G401 (cell line): ENCODE measurements at places on chromosomes 2 and 18.

- no peak for DNase-seq
These were observed 39.4 kb downstream of the HADHB start for GRCh38 chr2:26284132-26284531.

DNA sequence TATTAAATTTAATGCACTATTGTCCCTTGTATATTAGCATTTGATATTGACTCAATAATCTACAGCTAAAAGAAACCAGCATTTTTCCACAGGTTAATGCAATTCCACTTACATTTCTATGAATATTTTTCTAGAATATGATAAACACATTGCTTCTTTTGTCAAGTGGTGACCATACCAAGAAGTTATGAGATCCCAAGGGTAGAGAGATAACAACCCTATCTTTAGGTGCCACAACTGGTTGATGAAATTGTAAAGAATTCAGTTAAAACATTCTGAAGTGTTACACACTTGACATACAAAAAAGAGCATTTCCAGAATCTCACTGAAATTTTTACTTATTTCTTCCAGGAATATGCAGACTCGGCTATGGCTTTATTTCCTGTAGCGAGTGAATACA, 56.0 kb downstream of the ABCG8 start:
- DNase-seq: no peak

- peak; percentile 79 for DNase-seq
These were observed at the start of gene ZNF514 for GRCh38 chr2:95159690-95160449. ZNF514 (minus strand) TSS chr2:95159848; CDS start chr2:95153253, 6,595 bp downstream.

GRCh38 chr2:9074930-9075329, 71.4 kb upstream of the MBOAT2 start:
- DNase-seq: no peak

- DNase-seq: no peak
These were observed 43.5 kb downstream of the CWC22 start for GRCh38 chr2:179963626-179964025.

DNA sequence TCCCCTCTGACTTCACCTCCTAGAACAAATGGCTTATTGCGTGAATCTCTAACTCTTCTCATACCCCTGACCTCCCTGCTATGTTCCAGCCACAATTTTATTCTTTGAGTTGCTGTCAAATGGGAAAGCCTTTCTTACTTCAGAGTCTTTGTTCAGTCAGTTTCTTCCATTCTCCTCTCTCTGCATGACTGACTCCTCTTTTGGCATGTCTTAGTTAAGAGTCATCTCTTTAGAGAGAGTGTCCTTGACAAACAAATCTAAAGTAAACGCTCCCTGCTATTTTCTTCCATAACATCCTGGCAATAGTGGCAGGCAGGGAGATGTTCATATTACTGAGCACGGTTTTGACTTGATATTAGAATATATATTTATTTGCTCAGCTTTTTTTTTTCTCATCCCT, 170.7 kb upstream of the ERBB4 start:
- DNase-seq: no peak

- DNase-seq: no peak
These were observed 548.3 kb downstream of the ERBB4 start for GRCh38 chr2:211990335-211990734.

DNA sequence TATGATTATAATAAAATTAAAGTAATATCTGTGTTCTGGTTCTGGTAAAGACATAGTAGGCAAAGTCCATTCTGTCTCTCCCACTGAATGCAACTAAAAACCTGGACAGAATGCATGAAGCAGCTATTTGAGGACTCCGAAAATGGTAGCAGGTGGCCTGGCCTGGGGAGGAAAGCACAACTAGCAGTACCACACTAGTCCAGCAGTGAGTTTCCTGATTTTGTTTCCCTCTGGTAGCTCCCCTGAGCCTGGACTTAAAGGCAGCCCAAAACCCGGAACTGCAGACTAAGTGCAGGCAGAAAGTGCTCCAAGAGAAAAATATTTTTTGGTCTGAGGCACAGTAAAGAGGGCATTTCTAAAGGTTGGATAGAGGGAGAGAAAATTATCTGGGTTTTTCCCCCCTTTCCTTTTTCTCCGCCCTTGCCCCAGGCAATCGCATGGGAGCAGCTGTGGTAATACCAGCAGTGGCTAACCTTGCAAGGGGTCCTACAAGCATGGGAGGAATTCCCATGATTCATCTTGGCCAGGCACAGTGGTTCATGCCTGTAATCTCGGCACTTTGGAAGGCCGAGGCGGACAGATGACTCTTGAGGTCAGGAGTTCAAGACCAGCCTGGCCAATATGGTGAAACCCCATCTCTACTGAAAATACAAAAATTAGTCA, 32.3 kb downstream of the ASXL2 start:
- DNase-seq: no peak

GRCh38 chr2:120432976-120433815, 87.3 kb downstream of the INHBB start:
- no peak for DNase-seq

DNA sequence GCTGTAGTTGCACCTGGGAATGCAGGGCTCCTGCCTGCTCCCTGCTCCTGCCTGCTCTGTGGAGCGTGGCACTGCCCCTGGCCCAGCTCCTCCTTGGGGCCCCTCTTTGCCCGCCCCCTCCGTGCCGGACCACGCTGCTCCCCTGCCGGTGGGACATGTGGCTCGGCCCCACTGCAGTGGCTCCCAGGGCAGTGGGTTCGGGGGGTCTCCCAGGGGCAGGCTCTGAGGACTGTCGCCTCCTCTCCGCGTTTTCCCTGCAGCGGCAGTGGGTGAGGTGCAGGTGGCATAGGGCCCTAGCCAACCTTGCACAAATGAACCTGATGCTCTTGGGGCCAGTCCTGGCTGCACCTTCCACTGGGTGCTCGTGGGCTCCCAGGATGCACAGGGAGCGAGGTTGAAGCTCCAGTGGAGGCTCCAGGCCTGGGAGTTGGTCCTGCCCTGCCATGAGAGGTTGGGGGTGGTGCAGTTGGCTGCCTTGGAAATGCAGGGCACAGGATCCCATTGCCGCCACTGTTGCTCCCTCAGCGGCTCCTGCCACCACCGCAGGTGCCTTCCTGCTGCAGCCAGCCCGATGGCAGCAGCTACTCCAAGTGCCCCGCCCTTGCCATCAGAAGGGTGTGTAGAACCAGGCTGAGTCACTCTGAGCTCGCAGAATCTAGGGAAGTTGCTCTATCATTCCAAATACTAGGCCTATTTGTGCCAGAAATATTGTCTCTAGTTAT, 313.1 kb upstream of the SYT4 start:
- no peak for DNase-seq

DNA sequence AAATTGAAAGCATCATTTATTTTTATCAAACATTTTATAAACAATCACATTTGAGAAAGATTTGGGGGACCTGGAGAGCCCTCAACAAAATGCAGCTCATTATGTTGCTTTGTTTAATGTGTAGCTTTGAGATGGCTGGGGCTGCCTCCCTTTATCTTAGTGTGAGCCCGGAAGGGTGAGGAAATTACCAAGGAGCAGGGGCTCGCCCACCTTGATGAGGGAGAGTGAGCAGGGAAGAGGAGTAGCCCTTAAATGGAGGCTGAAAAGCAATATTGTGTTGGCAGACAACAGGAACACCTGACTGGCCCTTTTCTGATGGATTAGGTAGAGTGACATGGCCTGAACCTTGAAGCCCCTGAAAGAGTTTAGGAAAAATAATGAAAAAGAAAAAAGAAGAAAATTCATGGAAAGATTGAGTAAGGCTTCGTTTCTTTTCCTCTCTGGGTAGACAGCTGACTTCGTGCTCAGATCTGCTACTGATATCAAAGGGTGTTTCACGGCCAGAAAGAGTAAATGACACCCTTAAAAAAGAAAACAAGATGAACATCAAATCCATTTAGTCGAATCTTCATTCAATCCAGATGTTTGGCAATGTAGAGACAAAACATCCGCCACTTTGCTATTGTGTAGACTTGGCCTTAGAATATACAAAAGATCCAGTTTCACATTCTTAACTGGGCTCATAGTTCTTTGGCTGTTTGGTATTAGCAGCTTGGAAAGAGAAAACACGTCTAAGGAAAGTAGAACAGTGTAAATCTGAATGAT, 206.5 kb upstream of the TCF4 start:
- DNase-seq: no peak

DNA sequence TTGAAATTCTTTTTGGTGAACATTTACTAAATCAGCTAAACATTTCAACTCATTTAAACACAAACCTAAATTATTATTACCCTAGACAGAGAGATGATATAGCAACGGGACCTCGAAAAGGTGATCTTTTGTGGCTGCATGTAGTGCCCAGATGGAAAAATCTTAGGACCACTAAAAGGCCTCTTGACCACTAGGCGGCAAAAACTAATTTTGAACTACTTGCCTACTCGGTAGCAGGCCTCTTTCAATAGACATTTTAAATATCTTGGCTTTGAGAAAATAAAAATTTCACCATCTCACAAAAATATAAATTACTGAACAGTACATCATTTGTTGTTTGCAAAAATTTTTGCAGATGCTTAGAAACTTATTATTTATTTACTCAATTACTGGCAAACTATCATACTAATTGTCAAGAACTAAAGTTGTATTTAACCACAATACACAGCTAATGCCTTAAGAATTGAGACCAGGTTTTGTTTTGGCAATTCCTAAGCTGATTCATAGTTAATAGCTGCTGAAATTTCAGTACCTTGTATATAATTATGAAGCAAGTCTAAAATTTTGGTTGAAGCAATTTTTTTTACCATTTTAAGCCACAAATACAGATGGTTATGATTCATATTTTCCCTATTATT, 9.4 kb downstream of the COL3A1 start:
- DNase-seq: no peak

DNA sequence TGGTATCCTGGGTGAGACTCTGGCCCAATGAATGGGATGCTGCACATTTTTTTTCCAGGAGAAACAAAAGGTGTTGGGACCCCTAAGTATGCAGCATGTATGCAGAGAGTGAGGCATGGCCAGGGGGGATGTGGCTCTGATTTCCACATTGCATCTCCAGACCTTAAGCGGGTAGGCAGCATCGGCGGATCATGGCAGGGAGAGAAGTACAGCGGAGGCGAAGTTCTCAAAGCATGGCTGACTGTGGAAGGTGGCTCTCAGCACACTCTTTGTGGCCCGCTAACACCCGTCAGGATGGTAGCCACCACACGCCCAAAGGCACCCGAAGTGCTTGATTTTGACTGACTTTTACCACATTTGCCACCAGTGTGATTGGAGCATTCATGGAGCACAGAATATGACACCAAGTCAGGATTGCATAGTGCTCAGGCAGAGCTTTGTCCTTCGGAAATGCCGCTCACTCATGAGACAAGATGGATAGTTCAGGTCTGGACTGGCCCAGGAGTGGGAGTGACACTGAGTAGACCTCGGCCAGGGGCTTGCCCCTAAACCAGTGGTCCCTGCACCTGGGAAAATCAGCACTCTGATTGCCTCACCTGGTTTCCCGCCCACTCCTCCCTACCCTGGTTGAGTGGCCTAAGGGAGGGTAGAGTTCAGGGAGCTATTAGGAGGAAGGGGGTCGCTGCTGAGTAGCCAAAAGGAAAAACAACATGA, 14.2 kb downstream of the INPP4A start:
- DNase-seq: no peak

DNA sequence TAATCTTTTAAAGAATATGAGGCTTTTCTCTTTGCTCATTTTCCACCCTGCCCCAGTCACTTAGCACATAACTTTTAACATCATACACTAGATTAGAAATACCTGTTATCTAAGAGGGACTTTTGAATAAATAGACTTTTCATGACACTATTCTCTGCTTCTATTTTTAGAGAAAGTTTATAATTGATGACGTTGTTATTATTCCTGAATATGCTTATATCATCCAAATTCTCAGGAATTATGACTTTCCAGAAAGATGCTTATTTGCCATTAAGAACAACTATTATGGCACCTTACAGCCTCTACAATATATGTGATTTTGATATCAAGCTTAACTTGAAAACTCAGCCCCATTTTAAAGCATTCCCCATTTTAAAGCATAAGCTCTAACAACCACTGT, 11.4 kb downstream of the TMEFF2 start:
- no peak for DNase-seq

GRCh38 chr2:65746931-65747675, 314.7 kb upstream of the SPRED2 start:
- DNase-seq: no peak

- DNase-seq: no peak
These were observed 1.1 kb downstream of the COBLL1 start for GRCh38 chr2:164840458-164840929.

DNA sequence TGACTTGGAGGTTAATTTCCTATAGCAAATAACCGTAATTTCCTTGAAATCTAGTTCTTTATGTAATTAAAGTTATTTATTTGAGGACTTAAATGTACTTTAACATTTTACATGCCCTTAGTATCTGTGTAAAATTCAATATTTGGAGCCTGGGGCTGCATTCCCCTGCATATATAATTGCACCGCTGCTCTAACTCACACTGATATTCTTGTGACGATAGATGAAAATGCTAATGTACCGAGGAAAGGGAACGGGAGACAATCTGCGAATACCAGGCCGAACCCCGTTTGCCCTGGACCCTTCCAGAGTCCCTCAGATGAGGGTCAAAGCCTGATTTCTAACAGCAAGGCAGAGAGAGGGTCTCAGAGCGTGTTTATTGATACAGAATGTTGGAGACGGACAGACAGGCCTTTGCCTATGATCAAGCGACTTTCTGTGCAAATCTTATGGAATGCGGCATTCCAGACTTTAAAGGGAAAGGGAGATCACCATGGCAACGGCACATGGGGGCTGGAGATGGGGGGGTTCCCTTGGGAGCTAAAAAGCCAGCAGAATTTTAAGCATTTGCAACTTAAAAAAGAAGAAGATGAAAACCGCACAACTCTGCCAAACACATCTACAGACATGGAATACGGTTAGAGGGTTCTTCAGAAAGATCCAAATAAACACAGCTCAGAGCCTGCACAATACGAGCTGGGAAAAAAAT, 57.6 kb upstream of the TWIST2 start:
- DNase-seq: no peak

GRCh38 chr2:147368306-147368705, 476.5 kb upstream of the ACVR2A start:
- DNase-seq: no peak

- DNase-seq: no peak
These were observed 36.8 kb upstream of the CPS1 start for GRCh38 chr2:210519594-210519993.

- no peak for DNase-seq
These were observed 38.2 kb upstream of the DPP4 start for GRCh38 chr2:162111958-162112850.
